NCI-H748 treated with DMSO at 0.1 percent for 48 hours (cell line): ENCODE measurements at places on chromosomes 2 and 18.

DNA sequence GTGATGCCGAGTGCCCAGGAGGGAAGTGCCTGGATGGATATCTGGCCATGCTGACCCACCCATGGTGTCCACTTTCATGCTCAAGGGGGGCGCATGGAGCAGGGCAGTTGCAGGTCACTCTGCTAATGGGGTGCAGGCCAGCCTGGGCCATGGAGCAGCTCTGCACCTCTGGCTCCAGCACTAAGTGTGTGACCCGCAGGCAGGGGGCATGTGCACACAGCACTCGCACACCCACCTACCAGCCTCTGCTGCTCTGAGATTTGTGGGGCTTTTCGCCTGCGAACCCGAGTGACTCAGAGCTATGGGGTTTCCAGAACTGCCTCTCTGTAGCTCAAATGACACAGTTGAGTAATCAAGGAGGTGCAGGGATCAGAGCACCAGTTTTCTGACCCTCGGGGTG, 66.2 kb downstream of the CYP26B1 start:
- no peak for DNase-seq

DNA sequence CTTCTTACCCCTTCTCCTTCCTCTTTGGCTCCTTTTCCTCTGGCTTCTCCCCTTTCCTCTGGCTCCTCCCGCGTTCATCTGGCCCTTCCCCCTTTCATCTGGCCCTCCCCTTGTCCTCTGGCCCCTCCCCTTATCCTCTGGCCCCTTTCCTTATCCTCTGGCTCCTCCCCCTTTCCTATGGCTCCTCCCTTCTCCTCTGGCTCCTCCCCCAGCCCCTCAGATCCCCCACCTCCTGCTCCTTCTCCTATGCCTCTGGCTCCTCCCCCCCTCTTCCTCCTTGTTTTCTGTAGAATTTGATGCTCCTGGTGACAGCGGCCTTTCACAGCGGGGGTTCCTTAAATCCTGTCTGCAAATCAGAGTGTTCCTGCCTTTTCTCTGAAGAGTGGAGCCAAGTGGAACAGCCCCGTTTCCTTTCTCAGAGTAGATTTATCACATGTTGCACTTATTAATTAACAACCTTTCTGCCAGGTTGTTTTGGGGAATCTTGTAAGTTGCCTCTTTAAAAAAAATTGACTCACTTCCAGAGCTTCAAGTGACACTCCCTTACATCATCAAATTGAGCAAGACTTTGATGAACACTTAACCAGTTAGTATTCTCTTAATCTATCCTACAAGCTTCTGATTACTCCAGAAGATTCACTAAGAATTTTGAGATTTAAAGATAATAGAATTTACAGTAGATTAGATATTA, 27.9 kb downstream of the FABP1 start:
- no peak for DNase-seq

DNA sequence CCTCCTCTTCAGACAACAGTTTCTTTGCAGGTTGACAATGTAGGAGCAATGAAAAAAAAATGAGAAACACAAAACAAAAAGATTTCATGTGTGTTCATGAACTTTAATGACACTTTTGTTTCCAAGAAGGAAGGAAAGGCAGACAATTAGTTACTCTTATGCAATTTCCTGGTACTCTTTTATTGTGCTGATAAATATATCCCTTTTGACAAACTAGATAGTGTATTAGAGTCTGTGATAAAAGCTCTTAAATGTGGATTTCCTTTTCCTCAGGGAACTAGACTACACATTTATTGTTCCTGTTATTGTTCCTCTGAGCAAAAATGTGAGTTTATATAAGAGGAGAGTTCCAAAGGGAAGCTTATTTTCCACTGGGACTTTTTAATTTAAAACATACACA, 188.7 kb upstream of the NRXN1 start:
- DNase-seq = no peak

GRCh38 chr2:201622306-201622970, 20.9 kb downstream of the TMEM237 start:
- DNase-seq = no peak

DNA sequence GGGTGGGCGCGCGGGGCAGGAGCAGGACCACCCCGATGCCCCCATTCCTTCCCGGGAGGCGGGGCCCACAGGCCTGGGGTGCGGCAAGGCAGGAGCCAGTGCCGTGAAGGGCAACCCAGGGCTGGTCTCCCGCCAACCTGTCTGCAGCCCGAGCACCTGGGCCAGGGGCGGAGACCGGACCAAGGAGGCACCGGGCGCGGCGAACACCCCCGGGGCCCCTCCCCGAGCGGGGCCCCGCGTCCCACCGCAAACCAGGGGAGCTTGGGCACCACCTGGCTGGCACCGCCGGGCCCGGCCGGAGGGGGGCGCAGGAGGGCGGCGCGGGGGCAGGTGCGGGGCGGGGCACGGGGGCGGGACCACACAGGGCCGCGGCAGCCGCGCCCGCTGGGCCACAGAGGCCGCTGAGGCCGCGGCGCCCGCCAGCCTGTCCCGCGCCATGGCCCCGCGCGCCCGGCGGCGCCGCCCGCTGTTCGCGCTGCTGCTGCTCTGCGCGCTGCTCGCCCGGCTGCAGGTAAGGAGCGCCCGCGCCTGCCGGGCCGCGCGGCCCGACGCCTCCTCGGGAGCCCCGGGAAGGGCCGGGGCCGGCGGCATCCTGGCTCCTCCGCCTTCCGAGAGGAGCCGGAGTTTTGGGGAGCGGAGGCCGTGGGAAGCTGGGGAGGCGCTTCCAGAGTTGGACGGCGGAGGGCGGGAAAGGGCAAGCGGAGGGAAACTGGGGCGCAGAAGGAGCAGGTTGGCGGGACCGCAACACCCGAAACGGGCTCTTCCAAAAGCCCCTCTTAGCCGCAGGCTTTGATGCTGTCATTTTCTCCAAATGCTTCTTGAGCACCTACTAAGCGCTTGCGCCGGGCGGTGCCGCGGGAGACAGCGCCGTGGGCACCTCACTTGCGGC, at the start of gene TNFRSF11A:
Gene TNFRSF11A (plus strand): TSS at position 394 of the 889 bp plus-strand sequence. CDS start 43 bp downstream, at position 437.
- DNase-seq = no peak

- DNase-seq = no peak
Observed at GRCh38 chr2:232941400-232941799, 71.3 kb downstream of the SNORC start.

- DNase-seq = no peak
Observed at GRCh38 chr2:60989259-60989658, 28.3 kb upstream of the PEX13 start.
